ENCODE measurements at places on chromosomes 5 and 9.

DNA sequence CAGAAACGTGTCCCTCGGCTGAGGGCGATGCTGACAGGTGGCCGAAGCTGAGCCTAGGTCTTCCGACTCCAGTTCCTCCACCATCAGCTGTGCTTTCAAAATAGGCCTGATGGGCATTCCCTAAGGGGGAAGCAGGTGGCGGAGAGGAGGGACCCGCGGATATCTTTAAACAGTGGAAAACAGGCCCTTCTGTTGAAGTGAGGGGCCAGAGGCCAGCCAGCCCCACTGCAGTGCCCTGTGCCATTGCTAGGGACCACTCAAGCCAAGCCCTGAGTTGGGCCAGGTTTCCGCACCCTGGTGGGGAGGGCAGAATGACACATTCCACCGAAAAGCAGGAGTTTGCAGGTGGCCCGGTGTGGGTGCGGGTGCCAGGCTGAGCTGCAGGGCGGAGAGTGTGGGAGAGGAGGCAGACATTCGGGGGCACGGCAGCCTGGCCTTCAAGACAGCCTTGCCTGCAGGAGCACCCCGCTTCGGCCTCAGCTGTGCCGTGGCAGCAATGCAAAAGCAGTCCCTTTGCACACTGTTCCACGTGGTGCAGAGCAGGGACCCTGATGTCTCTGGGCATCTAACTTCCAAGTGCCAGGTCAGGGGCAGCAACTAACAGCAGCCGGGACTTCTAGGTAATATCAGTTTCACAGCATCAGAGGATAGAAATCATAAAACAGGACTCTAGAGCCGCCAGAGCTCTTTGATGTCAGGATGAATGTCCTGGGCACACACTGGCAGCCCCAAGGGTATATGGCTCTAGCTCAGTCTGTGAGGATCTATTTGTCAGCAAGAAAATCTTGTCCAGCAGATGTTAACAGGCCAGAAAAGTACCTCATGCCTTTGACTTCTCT lies 17.2 kb downstream of the HNRNPH1 start:
- DNase-seq: no peak

DNA sequence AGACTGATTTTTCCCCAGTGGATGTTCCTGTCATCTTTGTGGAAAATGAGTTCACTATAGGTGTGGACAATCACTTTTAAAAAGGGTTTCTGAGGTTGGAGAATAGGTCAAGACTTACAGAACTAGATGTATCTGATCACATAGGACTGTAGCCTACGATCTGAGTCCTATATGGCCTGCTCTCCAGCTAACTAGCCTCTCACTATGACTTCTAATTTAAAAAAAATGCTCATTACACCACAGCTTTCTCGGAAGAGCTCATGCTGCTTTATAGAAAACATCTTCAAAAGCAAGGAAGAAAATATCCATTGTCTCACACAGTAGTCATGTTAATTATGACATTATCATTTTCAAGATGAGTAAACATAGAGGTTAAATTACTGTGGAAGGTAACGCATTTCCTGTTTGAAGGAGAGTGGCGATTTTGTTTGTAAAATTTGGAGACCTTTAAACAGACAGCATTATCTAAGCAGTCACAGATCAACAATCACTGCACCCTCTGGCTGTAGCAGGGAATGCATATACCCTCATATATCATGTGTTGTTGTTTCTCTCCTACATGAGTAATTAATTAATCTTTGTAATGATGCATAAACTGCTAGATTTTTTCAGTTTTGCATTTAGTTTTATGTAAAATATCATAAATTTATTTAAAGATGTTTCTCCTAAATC lies 573.7 kb downstream of the GABRG2 start:
- no peak for DNase-seq

- DNase-seq: no peak
These were observed 40.5 kb upstream of the LRRC14B start for GRCh38 chr5:150746-151145.

DNA sequence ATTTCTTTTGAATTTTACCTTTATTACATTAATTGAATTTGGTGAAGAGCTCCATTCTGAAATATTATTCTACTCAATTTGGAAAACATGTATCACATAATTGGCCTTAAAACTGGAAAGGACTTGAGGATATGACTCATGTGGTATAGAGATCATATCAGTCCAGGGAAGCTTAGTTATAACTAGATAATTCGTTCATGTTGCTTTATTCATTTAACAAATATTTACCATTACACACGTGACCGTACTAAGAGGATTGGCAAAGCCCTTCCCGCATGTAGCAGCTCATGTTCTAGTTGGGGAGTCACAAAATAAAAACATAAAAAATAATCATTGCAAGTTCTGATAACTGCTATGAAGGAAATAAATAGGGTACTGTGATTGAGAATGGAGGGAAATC lies 1816.5 kb downstream of the MAT2B start:
- DNase-seq: no peak

- DNase-seq: no peak
These were observed 174.7 kb downstream of the NR3C1 start for GRCh38 chr5:143228597-143229293.

Data from kidney epithelial cell (primary cell).